ENCODE measurements at places on chromosomes 1 and 21.

- no peak for DNase-seq
Observed at GRCh38 chr1:64122588-64122987, 80.8 kb upstream of the UBE2U start.

DNA sequence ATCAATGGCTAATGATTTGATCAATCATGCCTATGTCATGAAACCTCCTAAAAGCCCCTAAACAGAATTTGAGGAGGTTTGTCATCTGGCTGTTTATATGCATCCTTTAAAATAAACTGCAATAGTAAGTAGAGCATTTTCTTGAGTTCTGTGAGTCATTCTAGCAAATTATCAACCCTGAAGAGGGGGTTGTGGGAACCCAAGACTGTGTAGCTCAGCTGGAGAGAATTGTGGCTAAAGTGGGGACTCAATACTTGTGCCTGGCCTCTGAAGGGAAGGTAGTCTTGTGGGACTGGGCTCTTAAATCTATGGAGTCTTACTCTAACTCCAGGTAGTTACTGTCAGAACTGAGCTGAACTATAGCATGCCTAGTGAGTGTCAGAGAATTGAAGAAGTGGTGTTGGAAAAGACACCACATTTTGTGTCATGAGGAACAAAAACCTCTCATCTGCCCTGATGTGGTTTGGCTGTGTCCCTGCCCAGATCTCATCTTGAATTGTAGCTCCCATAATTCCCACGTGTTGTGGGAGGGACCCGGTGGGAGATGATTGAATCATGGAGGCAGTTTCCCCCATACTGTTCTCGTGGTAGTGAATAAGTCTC lies 402.4 kb downstream of the USH2A start:
- DNase-seq: no peak

- DNase-seq: no peak
Observed at GRCh38 chr1:43144237-43144636, 27.9 kb downstream of the EBNA1BP2 start.

- DNase-seq: no peak
Observed at GRCh38 chr1:7255303-7256058, 470.2 kb downstream of the CAMTA1 start.

- no peak for DNase-seq
Observed at GRCh38 chr1:37449936-37450335, 24.4 kb upstream of the ZC3H12A start.

- DNase-seq: peak; percentile 70
Observed at GRCh38 chr21:46025113-46025770, 43.7 kb downstream of the COL6A1 start.

GRCh38 chr1:55164906-55165305 lies 50.3 kb downstream of the USP24 start:
- DNase-seq: no peak

DNA sequence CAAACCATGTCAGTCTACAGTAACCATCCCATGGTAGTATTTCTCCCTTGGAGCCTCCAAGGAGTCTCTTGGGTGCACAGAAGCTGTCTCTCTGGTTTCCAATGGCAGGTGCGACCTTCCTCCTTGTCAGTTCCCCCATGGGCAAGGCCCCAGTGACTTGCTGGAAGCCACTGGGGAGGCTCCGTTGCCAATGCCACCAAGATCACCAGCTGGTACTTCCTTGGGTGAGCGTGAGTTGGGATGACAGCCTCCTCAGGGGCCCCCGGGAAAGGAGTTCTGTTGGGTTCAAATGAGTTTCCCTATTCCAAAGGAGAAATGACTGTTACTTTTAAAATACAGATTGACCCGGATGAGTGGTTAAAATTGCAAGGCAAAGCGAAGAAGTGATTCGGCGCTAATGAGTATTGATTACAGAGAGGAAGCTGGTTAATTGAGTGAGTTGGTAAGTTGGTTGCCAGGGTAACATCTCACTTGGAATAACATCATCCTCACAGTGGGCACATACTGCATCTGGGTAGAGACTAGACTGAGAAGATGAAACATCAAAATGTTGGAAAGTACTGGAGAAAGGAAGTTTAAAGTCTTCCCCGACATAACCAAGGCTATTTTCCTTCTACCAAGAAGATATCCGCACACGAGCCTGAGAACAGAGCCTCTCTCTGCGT lies 53.0 kb upstream of the LAPTM5 start:
- no peak for DNase-seq

- peak; percentile 53 for DNase-seq
Observed at GRCh38 chr1:82534996-82535395, 734.3 kb downstream of the ADGRL2 start.

DNA sequence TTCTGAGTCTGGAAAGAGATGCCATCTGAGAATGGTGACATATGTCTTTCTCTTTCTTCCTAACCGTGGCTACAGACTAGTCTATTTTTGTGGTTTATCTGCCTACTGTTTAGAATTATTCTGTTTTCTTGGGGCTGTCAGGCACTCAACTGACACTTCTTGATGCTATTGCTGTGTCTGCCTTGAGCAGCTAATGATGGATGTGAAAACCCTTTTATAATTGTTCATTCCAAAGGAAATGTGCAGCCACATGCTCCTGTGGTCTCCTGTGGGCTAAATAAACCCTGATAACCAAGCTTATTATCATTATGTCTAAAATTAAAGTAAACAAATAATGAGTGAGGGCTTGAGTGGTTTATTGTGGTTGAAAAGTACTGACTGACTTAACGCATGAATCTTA lies 52.7 kb upstream of the CXADR start:
- DNase-seq: no peak

DNA sequence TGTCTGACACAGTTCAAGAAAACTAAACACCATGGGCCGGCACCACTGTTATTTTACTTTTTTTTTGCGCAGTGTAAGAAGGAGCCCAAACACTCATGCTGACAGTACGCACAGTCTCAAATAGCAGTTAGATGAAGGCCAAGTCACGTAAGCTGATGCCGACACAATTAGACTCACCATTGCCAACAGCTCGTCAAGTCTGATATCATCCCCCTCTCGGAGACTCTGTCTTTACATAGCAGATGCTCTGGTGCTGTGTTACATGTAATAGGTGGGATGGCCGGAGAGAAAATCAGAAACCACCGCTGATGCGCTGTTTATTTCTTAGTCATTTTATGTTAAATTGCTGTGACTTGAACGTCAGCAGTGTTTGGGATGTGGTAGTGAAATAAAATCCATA lies 49.3 kb downstream of the TGFB2 start:
- no peak for DNase-seq

DNA sequence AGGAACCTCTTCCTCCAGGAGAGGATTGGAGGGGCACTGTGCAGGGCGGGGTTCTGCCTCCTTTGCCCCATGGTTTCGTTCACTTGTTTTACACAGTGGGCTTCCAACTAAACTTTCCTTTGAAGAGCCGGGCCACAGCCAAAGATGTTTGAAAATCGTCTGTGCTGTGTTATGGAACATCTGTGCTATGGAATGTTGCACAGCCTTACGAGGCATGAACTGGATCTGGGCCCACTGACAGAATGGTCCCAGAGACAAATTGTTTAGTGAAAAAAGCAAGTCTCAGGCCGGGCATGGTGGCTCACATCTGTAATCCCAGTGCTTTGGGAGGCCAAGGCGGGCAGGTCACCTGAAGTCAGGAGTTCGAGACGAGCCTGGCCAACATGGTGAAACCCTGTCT lies 12.6 kb upstream of the MEF2D start:
- no peak for DNase-seq

GRCh38 chr1:64356636-64357256 lies 113.2 kb upstream of the CACHD1 start:
- no peak for DNase-seq

GRCh38 chr1:235650341-235651169 lies 971 bp upstream of the GNG4 start:
- peak; percentile 50 for DNase-seq

- no peak for DNase-seq
Observed at GRCh38 chr1:232810856-232811255, 5.6 kb downstream of the MAP10 start.

DNA sequence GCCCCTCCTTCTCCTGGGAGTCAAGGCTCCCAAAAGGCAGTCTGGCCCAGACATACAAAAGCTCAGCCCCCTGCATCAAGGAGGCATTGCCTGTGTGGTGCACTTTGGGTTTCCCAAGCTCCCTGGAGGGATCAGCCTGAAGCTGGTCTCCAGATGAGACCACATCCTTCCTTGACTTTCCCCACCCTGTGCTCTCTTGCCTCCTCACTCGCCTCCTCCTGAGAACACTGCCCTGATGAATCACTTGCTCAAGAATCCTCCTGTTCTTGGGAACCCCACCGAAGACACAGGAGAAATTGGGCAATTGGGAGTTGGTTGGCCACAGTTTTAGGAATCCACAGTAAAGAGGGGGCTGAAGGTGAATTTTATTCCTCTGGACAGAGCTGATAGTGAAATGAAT lies 34.8 kb upstream of the LYST start:
- no peak for DNase-seq

DNA sequence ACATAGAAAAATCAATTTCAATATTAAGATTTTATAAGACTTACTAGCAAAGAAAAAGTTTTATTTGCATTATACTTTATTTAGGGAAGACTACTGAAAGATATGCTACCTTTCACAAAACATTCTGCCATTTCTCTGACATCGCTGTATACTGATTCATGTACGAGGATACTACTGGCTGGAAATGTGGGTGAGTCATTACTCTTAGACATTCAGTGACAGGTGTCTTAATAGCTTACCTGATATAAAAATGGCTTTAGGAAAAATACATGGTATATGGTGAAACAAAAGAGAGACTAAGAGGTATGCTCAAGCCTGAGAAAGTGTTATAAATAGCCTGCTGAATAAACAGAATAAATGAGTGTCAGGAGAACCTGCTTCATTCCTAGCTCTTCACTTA lies 73.0 kb upstream of the EXO1 start:
- no peak for DNase-seq

GRCh38 chr21:45560106-45561021 lies 18.1 kb upstream of the SLC19A1 start:
- no peak for DNase-seq

- DNase-seq: no peak
Observed at GRCh38 chr1:172758259-172758658, 99.4 kb downstream of the FASLG start.

DNA sequence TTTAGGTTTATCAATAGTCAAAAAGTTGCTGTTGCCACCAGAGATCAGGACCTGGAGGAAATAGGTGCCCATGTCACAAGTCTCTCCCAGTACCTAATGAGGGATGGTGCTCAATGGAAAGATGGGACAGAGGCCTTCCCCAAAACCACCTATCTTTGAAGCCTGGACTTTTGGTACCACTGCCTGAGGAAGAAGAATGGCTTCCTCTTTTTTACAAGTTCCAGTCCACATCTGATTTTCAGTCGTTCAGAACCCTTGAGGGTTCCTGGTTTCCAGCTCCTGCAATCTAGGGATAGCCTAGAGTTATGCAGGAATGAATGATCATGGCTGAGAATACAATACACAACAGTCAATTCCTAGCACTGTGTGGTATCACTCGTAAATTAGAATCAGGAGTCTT lies 5.7 kb downstream of the CATSPERE start:
- no peak for DNase-seq
